ENCODE measurements at places on chromosomes 2 and 18.

GRCh38 chr2:3491306-3491705, 28.0 kb downstream of the ADI1 start:
- H3K4me3 ChIP-seq: no peak overlapping the region
- peaks cover 17% of the 10 kb centered on the region for H3K4me1 ChIP-seq
- no peak overlapping the region for H3K27ac ChIP-seq
- H3K27me3 ChIP-seq: no peaks in the 10 kb centered on the region
- peak; percentile 75 for DNase-seq

GRCh38 chr18:42675810-42676209, 439.7 kb downstream of the RIT2 start:
- H3K27me3 ChIP-seq: no peaks in the 10 kb centered on the region
- no peaks in the 10 kb centered on the region for H3K36me3 ChIP-seq
- H3K27ac ChIP-seq: no peak overlapping the region
- no peaks in the 10 kb centered on the region for H3K4me1 ChIP-seq
- H3K4me3 ChIP-seq: no peak overlapping the region
- no peak for DNase-seq

- H3K4me3 ChIP-seq: no peak overlapping the region
- no peak overlapping the region for H3K27ac ChIP-seq
- no peaks in the 10 kb centered on the region for H3K36me3 ChIP-seq
- H3K27me3 ChIP-seq: no peaks in the 10 kb centered on the region
- H3K4me1 ChIP-seq: no peaks in the 10 kb centered on the region
- DNase-seq: no peak
These were observed 153.6 kb upstream of the ZNF804A start for GRCh38 chr2:184444623-184445223.

- no peaks in the 10 kb centered on the region for H3K36me3 ChIP-seq
- DNase-seq: no peak
- H3K4me3 ChIP-seq: no peak overlapping the region
- no peak overlapping the region for H3K27ac ChIP-seq
These were observed 76.5 kb downstream of the CDCA7 start for GRCh38 chr2:173431191-173431590.

GRCh38 chr2:182980115-182980514, 58.1 kb downstream of the NCKAP1 start:
- H3K36me3 ChIP-seq: peaks cover 66% of the 10 kb centered on the region
- peak; percentile 31 for DNase-seq
- H3K27me3 ChIP-seq: no peaks in the 10 kb centered on the region
- no peak overlapping the region for H3K27ac ChIP-seq
- no peaks in the 10 kb centered on the region for H3K4me1 ChIP-seq

DNA sequence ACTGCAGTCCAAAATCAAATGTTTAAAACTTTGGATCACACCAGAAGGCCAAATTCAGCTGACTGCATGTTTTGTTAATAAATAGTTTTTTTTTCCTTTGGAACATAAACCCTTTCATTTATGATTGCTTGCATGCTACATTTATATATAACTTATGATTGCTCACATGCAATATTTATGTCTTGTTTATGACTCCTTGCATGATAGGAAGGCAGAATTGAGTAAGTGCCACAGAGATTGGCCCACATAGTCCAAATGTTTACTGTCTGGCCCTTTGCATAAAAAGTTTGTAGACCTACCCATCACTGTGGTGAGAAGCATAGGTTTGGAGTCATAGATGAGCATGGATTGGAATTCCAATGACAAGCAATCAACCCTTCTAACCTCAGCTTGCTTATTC, 30.8 kb downstream of the WDFY1 start:
- H3K27ac ChIP-seq: no peak overlapping the region
- no peak overlapping the region for H3K4me3 ChIP-seq
- no peak for DNase-seq
- peaks cover 12% of the 10 kb centered on the region for H3K4me1 ChIP-seq
- H3K36me3 ChIP-seq: peaks cover 42% of the 10 kb centered on the region

DNA sequence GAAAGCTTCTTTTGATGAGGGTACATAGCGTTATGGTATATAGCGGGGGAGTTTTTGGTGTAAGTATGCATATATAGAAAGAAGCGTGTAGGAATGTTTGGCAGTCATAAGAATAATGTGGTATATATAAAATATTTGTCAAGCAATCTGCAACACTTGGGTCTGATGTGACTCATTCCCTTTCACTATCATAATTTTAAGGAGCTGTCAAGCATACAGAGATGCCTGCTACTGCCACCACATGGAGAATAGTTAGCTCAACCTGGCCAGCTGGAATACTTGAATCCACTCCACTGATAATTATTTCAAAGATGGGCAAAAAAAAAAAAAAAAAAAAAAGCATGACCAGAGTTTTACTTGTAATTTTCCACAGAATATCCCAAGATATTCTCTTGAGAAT, 559.8 kb upstream of the REG3G start:
- H3K4me3 ChIP-seq: no peak overlapping the region
- DNase-seq: no peak
- H3K4me1 ChIP-seq: no peaks in the 10 kb centered on the region
- H3K27me3 ChIP-seq: no peaks in the 10 kb centered on the region
- H3K27ac ChIP-seq: no peak overlapping the region

DNA sequence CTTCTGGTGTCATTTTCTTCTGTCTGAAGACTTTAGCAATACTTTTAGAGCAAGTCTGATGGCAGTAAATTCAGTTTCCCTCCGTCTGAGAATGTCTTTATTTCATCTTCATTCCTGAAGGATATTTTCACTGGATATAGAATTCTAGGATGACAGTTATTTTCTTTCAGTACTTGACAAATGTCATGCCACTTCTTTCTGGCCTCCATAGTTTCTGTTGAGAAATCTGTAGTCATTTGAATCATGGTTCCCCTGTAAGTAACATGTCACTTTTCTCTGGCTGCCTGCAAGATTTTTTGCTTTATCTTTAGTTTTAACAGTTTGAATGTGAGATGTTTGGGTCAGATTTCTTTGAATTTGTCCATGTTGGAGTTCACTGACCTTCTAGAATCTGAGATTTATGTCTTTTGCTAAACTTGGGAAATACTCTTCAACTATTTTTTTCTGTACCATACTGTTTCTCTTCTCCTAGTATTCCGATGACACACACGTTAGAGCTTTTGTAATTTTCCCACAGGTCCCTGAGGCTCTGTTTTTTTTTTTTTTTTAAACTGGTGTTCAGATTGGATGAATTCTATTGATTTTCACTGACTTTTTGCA, 30.2 kb downstream of the RMND5A start:
- H3K27ac ChIP-seq: no peak overlapping the region
- peaks cover 4% of the 10 kb centered on the region for H3K36me3 ChIP-seq
- no peaks in the 10 kb centered on the region for H3K27me3 ChIP-seq
- H3K4me3 ChIP-seq: no peak overlapping the region
- H3K4me1 ChIP-seq: peaks cover 16% of the 10 kb centered on the region

DNA sequence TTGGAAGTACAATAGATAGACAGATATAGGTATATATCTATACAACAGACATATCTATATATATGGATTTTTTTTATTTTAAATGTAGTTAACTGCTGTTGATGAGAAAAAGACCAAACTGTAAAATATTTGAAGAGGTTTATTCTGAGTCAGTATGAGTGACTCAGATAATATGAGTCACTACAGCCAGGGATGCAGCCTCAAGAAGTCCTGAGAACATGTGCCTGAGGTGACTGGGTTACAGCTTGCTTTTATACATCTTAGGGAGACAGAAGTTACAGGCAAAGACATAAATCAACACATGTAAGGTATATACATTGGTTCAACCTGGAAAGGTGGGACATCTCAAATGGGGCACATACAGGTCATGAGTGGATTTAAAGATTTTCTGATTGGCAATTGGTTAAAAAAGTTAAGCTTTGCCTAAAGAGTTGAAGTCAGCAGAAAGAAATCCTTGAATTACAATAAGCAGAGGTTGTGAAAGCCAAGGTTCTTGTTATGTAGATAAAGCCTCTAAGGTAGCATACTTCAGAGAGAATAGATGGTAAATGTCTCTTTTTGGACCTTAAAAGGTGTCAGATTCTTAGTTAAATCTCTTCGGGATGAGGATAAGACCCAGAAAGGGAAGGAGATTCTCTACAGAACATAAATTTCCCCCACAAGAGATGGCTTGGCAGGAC, 149.9 kb downstream of the RBM43 start:
- H3K4me3 ChIP-seq: no peak overlapping the region
- peak; percentile 61 for DNase-seq
- peaks cover 8% of the 10 kb centered on the region for H3K4me1 ChIP-seq
- H3K27ac ChIP-seq: no peak overlapping the region
- H3K36me3 ChIP-seq: no peaks in the 10 kb centered on the region

GRCh38 chr2:26216587-26216986, 27.8 kb downstream of the HADHA start:
- no peak overlapping the region for H3K27ac ChIP-seq
- no peak overlapping the region for H3K4me3 ChIP-seq
- no peaks in the 10 kb centered on the region for H3K4me1 ChIP-seq
- H3K36me3 ChIP-seq: peaks cover 57% of the 10 kb centered on the region
- H3K27me3 ChIP-seq: no peaks in the 10 kb centered on the region
- DNase-seq: no peak

- no peaks in the 10 kb centered on the region for H3K36me3 ChIP-seq
- no peaks in the 10 kb centered on the region for H3K4me1 ChIP-seq
- no peak overlapping the region for H3K27ac ChIP-seq
- H3K4me3 ChIP-seq: no peak overlapping the region
- DNase-seq: peak; percentile 65
These were observed 78.2 kb downstream of the CELF4 start for GRCh38 chr18:37487400-37487867.

DNA sequence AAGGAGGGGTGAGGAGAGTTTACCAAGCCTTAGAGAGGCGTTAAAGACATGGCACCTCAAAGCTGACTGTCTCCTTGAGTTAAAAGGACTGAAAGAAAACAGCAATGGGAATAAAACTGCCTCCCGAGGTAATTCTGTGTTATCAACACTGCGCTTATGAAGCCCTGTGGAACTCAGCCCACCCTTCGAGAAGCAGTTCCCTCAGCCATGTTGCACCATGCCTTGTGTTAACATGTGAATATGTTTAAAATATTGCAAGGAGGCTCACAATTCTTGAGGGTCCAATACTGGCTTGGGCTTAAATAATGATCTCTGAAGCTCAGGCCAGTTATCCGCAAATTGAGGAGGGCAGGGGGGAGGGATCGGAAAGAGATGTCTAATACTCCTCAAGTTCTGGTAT, 14.7 kb downstream of the KLF7 start:
- no peak overlapping the region for H3K27ac ChIP-seq
- no peak for DNase-seq
- no peak overlapping the region for H3K4me3 ChIP-seq
- H3K27me3 ChIP-seq: no peaks in the 10 kb centered on the region
- peaks cover 45% of the 10 kb centered on the region for H3K4me1 ChIP-seq
- H3K36me3 ChIP-seq: peaks cover 16% of the 10 kb centered on the region

- no peaks in the 10 kb centered on the region for H3K36me3 ChIP-seq
- no peaks in the 10 kb centered on the region for H3K27me3 ChIP-seq
- H3K4me1 ChIP-seq: peaks cover 5% of the 10 kb centered on the region
These were observed 75.2 kb upstream of the C2orf15 start for GRCh38 chr2:99066075-99066958.

GRCh38 chr2:102060047-102060446, 68.3 kb downstream of the IL1R2 start:
- DNase-seq: no peak
- peaks cover 47% of the 10 kb centered on the region for H3K4me1 ChIP-seq
- no peak overlapping the region for H3K4me3 ChIP-seq
- H3K36me3 ChIP-seq: no peaks in the 10 kb centered on the region

GRCh38 chr2:128270672-128271596, 47.7 kb downstream of the HS6ST1 start:
- H3K4me1 ChIP-seq: no peaks in the 10 kb centered on the region
- peak; percentile 60 for DNase-seq
- H3K27ac ChIP-seq: no peak overlapping the region
- H3K4me3 ChIP-seq: no peak overlapping the region
- H3K36me3 ChIP-seq: no peaks in the 10 kb centered on the region
- H3K27me3 ChIP-seq: no peaks in the 10 kb centered on the region

- no peak for DNase-seq
- H3K4me3 ChIP-seq: no peak overlapping the region
- no peaks in the 10 kb centered on the region for H3K4me1 ChIP-seq
- H3K36me3 ChIP-seq: peaks cover 11% of the 10 kb centered on the region
- H3K27me3 ChIP-seq: no peaks in the 10 kb centered on the region
These were observed 21.4 kb downstream of the RPL31 start for GRCh38 chr2:101023327-101024107.

- no peak overlapping the region for H3K27ac ChIP-seq
- DNase-seq: no peak
- H3K4me3 ChIP-seq: no peak overlapping the region
These were observed 37.8 kb upstream of the RMDN2 start for GRCh38 chr2:37887286-37887685.

GRCh38 chr2:237874585-237875161, 15.2 kb downstream of the RAMP1 start:
- peak overlapping the region; percentile 79 for H3K27ac ChIP-seq
- H3K27me3 ChIP-seq: no peaks in the 10 kb centered on the region
- peak; percentile 99 for DNase-seq
- peak overlapping the region; percentile 11 for H3K4me3 ChIP-seq
- H3K36me3 ChIP-seq: no peaks in the 10 kb centered on the region

DNA sequence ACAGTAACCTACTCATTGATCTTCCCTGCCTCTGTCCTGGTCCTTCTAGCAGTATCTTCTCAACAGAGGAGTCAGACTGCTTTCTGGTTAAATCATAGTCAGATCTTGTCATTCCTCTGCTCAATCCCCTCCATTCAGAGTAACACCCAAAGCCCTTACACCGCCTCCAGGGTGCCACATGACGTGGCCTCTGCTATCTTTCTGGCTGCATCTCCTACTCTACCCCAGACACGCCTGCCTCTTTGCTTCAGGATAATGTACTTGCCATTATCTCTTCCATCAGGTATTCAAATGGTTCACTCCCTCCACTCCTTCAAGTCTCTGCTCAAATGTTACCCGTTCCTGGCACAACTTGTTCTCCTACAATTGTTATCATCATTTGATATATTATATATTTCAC, 36.3 kb upstream of the ACVR2A start:
- H3K4me1 ChIP-seq: no peaks in the 10 kb centered on the region
- no peak for DNase-seq
- H3K27ac ChIP-seq: no peak overlapping the region
- no peaks in the 10 kb centered on the region for H3K36me3 ChIP-seq
- no peak overlapping the region for H3K4me3 ChIP-seq

GRCh38 chr2:45047301-45047700, 38.0 kb upstream of the SIX2 start:
- no peak overlapping the region for H3K4me3 ChIP-seq
- DNase-seq: no peak
- H3K27me3 ChIP-seq: peaks cover 12% of the 10 kb centered on the region
- H3K4me1 ChIP-seq: peaks cover 18% of the 10 kb centered on the region
- H3K36me3 ChIP-seq: no peaks in the 10 kb centered on the region
